ENCODE measurements at places on chromosomes 7 and 10.

DNA sequence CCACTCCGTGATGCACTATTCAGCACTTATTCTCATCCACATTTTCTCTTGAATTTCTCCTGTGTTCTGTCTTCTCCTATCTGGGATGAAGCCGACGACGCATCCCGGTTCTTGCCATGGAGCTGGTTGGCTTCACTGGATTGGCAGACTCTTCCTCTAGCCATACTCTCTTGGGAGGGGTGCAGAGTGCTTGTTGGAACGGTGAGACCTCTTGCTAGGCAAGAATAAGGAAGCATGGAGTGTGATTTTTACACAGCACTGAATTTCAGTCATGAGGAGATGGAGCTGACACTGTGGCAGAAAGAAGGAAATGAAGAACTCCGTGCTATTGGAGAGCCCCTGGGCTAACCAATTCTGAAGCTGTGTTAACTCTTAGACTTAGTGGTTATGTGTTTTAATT lies 28.2 kb upstream of the ZNF32 start:
- no peak for DNase-seq

DNA sequence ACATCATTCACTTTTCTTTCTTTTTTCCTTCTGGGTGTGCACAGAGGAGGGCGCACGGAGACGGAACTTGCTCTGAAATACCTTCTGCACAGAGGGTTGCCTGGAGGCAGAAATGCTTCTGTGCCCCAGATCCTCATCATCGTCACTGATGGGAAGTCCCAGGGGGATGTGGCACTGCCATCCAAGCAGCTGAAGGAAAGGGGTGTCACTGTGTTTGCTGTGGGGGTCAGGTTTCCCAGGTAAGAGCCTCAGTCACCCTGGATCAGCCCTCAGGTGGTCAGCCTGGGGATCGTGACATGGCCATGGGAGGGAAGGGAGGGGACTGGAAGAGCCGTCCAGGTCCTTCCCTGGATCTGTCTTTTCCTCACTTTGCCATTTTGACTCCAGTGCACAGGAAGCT lies 33.6 kb downstream of the VWA2 start:
- no peak for DNase-seq

GRCh38 chr10:50360077-50360850 lies 108.9 kb upstream of the ASAH2 start:
- DNase-seq = no peak

DNA sequence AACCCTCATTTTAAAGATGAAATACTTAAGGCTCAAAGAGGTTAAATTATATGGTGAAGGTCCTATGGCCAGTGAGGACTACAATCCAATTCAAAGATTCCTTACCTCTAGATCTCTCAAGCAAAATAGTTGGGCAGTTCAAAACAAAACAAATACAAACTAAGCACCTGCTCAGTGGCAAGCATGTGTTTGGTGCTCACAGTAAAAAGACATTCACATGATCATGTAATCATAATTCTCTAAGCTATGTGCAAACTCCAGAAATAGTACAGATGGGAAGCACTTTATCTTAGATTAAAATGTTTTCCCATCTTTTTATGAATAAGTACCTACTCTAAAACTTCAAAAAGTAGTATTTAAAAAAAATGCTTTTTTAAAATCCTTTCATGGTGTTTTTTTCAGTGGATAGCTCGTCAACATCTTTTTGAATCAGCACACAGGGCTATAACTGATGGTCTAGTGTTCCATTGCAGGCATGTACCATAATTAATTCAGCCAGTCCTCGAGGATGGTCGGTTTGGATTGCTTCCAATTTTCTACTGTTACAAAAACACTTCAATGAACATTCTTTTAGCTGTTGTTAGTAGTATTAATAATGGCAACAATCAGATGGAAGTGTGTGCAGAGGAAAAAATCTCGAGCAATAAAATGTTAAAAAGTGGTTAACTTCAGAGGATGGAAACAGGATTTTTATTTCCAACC lies 58.4 kb downstream of the CHCHD3 start:
- DNase-seq = no peak

DNA sequence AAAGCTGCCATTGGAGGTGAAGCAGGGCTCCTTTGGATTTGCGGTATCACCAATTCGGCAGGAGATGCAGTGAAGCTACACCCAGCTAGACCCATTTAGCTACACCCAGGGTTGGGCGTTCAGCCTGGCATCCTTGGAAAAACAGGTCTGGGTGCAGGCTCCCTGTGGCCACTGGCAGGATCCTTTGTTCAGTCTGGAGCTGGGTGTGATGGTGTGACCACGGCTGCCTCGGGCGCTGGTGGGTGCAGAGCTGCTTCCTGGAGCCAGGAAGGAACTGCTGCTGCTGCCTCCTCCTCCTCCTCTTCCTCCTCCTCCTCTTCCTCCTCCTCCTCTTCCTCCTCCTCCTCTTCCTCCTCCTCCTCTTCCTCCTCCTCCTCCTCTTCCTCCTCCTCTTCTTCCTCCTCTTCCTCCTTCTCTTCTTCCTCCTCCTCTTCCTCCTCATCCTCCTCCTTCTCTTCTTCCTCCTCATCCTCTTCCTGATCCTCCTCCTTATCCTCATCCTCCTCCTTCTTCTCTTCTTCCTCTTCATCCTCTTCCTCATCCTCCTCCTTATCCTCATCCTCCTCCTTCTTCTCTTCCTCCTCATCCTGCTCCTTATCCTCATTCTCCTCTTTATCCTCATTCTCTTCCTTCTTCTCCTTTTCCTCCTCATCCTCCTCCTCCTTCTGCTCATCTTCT lies 84.0 kb downstream of the GRK5 start:
- no peak for DNase-seq

DNA sequence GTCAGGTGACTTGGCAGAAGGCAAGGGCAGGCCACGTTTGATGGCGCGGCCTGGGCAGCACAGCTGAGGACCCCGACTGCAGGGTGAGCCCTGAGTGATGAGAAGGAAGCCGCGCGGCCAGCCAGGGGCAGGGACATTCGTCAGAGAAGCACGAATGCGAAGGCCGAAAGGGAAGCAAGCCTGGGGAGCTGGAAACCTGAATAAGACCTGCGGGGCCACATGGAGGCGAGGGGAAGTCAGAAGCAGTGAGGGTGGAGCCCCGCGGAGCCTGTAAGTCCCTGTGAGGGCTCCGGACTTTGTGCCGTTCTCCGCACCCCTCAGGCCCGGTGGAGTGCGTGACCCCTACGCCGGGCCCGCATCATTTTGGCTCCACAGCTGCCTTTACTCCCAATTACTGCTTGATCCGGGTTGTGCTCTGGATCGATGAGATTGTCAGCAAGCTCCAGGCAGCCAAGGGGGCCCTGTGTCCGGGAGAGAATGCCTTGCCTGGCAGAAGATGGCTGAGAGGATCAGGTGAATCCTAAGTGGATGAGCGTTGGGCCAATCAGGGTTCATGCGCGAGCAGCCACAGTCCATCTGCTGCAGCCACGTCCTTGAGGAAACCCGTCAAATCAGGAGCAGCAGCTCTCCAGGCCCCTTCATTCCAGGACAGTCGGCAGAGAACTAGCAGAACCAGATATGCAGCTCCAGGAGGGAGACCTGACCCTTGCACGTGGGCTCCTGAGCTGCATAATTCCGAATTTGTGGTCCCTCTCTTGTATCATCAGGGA lies 293.3 kb upstream of the SHH start:
- no peak for DNase-seq

DNA sequence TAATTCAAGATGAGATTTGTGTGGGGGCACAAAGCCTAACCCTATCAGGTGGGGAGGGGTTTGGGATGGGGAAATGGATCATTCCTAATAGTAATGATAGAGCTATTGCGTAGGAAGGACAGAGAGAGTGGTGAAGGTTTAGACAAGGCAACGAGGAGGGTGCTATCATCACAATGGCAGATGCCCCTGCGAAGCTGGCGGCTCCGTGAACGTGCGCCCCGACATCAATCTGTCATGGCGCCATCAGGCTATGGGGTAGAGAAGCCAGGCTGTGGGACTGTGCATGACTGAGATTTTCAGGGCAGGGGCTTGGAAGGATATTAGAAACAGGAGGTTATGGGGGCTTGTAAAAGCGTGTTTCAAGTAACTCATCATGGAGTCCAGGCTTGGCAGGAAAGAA lies 157.6 kb downstream of the ITGA8 start:
- no peak for DNase-seq

GRCh38 chr7:155562106-155562505 lies 15.7 kb upstream of the CNPY1 start:
- DNase-seq = no peak

DNA sequence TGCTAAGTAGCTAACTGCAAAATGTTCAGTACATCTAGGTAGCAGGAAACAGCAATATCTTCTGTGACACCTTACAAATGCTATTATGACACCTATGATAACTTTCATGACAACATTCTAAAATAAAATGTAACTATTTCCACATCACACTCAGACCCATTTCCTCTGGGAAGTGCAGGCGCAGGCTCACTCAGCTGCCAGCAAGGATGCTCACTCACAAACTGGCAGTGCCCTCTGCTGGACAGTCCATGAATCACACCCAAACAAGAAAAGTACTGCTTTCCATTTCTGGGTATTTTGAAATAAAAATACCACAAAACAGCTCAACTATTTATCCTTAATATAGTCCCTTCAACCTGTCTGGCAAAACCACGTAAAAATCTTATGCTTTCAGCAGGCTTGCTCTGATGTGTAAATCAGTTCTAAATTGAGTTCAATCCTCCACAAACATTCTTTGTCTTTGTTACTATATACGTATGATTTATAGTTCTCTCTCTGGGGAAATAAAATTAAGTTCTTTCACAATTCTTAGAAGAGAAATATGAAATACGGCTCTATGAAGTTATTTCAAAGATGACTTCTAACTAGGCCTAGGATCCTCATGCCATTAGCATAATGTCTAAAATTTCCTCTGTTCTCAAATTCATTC lies 176.6 kb downstream of the PARD3 start:
- DNase-seq = peak; percentile 22

Measured in stimulated activated CD8-positive, alpha-beta memory T cell treated with anti-CD3 and anti-CD28 coated beads, Interleukin-7, amount 100 ng/mL, for 4 hours (primary cell).